ENCODE measurements at places on chromosomes 16 and 17.

DNA sequence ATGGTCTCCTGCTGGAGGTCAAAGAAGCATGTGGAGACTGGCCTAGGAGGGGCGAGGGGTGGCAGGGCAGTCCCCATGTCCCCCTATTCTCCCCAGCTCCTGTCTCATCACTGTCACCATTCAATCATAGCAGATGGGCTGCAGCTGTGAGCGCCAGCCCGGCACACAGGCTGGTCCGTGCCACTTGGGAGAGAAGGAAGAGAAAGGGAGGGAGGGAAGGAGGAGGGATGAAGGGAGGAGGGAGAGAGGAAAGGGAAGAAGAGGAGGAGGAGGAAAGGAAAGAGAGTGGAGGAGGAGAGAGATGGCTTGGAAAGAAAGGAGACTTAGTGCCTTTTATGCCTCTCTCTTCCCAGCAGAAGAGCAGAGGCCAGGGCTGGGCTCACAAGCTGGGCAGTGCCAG lies 12.4 kb downstream of the NEUROD2 start:
- no peak for DNase-seq

DNA sequence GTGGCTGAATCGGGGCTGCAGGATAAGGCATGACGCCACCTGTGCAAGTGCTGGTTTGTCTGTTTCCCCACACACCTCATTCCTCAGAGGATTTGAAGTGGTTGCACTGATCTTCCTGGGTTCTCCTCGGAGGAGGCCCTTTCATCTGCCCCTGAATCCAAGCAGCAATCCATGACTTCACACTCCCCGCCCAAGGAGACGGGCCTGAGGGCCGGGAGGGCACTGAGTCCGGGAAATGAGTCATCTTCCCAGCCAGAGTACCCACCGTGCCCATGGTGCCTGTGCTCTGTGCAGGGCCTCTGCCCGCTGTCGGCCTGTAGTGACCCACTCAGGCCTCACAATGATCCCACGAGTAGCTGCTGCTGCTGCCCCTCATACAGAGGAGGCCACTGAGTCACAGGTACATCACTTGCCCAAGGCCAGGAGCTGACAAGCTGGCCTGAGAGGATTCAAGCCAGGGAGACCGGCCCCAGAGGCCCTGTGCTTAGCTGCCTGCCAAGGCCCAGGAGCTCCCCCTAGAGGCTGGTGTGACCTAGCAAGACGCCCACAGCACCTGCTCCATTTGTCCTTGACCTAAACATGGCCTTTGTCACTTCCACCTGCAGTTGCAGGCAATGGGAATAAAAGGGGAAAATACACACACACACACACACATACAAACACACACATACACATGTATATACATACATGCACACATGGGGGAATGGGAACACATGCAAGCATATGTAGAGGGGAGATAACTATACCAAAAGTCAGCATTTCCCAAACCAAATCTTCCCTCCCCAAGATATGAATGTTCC lies 240.0 kb downstream of the C16orf95 start:
- peak; percentile 56 for DNase-seq

GRCh38 chr17:49552070-49552751 lies 23.5 kb upstream of the NXPH3 start:
- no peak for DNase-seq

- no peak for DNase-seq
These were observed 18.5 kb downstream of the MLYCD start for GRCh38 chr16:83917152-83918120.
